ENCODE measurements at places on chromosomes 4 and X.

DNA sequence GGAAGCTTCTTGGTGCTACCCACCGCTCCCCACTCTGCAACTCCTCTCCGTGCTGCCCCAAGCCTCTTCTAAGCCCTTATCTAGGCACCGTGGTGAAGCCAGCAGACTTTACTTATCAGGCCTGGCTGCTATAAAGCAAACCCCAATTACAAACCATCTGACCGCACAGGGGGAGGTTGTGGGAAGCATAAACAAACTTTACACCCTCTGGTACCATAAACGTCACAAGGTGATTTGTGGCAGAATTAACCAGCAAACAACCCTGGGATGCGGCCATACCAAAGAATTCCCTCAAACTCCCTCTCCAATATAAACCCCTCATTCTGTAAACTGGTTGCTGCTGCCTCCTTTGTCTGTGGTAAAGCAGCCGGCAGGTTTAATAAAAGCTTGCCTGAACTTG is 55.2 kb downstream of the MAGEC2 start:
- DNase-seq, result no peak

DNA sequence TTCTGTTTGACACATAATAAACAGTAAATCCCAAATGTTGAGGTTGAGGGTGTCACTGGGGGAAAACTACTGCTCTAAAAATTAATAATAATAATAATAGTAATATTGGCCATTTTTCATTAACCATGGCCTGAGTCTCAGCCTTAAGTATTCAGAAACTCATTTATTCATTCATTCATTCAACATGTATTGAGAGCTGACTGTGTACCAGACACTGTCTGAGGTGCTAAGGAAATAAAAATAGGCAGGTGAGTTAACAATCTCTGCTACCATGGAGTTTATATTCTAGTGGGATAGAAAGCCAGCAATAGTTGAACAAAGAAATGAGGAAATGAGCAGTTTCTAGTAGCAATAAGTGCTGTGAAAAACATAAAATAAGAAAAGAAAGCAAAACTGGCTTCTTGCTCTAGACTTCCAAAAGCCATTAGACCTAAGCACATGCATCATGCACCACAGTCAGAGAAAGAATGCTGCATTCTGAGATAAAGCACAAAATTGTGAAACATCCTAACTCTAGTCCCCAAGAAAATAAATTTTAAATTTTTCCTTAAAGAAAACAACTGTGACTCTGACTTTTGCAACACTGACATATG is 278.7 kb downstream of the RCHY1 start:
- no peak for DNase-seq

GRCh38 chr4:183987987-183988392 is 82.9 kb downstream of the STOX2 start:
- peak; percentile 71 for DNase-seq

DNA sequence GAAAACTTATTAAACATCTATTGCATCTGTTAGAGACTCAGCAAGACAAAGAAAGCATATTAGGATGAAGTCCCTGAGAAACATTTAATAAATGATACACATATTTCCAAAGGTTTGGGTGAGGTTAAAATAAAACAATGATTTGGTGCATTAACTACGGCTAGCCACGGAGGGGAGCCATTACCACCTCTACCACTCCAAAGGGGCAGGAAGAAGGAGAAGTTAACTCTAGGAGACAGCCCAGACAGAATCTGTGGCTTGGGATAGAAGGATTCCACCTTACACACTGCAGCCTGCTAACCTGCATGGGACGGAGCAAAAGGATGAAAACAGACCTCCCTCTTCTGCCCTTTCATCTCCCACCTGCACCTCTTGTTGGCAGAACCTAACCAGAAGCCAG is 189.1 kb upstream of the C1QTNF7 start:
- peak; percentile 62 for DNase-seq

DNA sequence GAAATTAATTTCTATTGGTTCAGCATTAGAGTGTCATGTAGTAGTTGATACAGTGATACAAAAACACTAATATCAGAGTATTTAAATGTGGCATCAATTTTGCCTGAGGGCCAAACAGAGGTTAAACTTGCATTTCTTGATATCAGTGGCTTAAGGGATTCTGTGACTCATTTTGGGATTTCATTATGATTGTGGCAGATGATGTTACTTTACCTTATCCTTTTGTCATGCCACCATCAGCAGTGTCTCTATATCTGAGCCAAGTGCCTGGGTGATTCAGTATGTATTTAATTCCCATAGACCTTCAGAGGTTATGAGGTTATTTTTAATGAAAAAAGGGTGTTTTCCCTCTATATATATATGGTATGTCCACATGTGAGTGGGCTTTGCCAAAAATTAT is 582.9 kb downstream of the ADGRL3 start:
- DNase-seq, result no peak

GRCh38 chr4:35358001-35358584 is 886.2 kb downstream of the ARAP2 start:
- DNase-seq, result no peak

DNA sequence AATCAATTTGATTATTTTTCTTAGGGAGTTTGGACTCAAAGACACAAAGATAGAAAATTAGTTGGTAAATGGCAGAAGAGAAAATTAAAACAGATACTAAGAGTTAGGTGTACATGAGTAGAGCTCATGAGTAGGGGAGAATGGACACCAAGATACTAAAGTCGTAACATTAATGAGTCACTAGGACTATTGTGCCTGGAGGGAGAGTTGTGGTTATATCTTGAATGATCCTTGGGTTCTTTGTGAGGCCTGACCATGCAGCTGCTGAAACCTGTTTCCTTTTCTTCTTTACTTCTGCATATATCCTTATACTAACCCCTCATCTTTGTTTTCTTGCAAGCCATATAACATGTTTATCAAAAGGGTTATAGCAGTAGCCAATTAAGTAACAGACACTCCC is 532.8 kb downstream of the RPA4 start:
- DNase-seq, result peak; percentile 15

- no peak for DNase-seq
Measured at GRCh38 chr4:71857713-71858451, 74.0 kb upstream of the GC start.

DNA sequence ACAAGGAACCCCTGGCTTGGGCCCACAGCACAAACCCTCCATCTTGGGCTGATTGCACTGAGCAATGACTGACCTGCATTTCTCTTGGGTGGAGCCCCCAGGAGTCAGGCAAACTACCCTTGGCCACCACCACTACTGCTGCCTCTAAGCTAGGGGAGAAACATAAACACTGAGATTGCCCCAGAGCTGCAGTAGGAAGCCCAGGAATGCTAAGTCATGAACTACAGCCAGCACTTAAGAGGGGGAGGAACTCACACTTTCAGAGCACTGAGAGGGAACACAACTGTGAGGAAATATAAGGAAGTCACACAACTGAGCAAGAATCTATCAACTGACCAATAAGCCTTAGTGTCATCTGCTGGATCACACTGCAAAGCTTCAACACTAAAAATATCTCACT is 111.6 kb upstream of the PPP3CA start:
- DNase-seq, result peak; percentile 37

- no peak for DNase-seq
Measured at GRCh38 chrX:23792861-23793553, 10.0 kb downstream of the SAT1 start.

- no peak for DNase-seq
Measured at GRCh38 chr4:37389366-37389765, 144.8 kb downstream of the NWD2 start.

DNA sequence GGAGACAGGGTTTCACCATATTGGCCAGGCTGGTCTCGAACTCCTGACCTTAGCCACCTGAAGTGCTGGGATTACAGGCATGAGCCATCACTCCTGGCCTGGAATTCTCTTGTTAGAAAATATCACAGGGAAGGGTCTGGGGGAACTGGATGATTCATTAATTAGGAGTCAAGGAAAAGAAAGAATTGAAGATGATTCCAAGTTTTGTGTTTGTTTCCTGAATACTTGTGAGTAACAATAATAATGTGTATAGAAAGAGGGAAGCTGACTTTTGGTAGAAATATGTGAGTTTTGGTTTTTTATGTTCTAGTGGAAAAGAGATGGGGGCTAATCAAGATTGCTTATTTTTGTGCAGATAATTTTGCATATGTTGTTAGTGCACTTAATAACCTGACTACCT is 77.3 kb upstream of the CLNK start:
- DNase-seq, result peak; percentile 66

- DNase-seq, result no peak
Measured at GRCh38 chr4:115944146-115944905, 830.9 kb upstream of the NDST4 start.

- no peak for DNase-seq
Measured at GRCh38 chr4:110915301-110915700, 292.4 kb upstream of the PITX2 start.

DNA sequence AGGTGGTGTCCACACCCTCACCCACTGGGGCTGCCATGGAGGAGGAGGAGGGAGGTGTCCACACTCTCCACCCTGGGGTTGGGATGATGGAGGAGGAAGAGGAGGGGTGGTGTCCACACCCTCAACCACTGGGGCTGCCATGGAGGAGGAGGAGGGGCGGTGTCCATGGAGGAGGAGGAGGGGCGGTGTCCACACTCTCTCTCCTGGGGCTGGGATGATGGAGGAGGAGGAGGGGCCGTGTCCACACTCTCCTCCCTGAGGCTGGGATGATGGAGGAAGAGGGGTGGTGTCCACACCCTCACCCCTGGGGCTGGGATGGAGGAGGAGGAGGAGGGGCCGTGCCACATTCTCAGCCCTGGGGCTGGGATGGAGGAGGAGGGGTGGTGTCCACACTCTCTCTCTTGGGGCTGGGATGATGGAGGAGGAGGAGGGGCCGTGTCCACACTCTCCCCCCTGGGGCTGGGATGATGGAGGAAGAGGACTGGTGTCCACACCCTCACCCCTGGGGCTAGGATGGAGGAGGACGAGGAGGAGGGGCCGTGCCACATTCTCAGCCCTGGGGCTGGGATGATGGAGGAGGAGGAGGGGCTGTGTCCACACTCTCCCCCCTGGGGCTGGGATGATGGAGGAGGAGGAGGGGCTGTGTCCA is 231.7 kb downstream of the CRLF2 start:
- no peak for DNase-seq

GRCh38 chr4:101791182-101791558 is 640 bp downstream of the BANK1 start:
- DNase-seq, result no peak

GRCh38 chrX:9518051-9518450 is 53.2 kb downstream of the TBL1X start:
- no peak for DNase-seq

DNA sequence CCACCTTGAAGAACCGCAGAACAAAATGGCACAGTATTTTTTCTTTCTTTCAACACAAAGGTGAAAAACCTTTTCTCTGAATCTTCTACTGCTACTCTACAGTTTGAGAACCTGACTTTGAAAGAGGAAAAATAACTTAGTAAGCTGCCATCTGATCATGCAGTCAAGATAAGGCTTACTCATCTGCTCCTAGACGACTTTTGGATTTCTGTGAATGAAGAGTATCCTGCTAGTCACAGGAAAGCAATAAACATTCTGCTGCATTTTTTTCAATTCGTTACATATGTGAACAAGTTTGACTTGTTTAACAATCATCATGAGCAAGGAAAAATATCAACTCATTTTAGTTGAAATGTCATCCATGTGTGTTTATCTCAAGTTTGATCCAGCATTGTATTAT is 25.2 kb downstream of the TIGD2 start:
- peak; percentile 70 for DNase-seq

DNA sequence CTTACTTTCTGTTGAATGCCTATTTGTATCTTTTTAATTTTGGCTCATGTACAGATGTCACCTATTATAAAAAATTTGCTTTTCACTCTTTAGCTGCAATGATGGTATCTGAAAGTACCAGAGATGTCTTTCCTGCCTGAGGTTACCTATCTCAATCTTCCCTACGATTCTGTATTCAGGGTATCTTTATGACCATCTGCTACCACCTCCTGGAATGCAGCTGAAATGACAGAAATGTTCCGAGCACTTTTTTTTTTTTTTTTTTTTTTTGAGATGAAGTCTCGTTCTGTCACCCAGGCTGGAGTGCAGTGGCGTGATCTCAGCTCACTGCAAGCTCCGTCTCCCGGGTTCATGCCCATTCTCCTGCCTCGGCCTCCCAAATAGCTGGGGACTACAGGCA is 136.4 kb downstream of the REPS2 start:
- peak; percentile 21 for DNase-seq

DNA sequence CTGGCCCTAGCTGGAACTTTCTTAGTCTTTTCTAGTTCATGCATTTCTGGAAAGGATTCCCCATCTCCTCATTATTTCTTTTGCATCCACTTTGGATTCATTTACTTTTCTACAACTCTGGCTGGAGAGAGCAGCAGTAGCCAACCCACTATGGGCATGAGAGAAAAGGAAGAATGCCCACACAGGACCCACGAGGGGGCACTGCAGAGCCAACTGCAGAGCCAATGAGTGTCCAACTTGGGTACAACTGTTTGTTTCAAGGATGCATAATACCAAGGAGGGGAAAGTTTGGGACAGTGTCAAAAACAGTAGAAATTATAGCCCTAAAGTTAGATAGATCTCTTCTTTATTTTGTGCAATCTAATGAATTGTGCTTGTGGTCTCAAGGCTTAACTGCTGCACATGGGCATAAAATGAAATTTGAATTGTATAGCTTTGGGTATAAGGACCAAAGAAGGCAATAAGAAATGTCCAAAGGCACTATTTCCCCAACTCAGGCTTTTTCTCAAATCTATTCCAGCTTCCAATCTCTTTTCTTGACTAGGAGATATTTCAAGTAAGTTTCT is 230.6 kb downstream of the NSUN7 start:
- DNase-seq, result peak; percentile 55

GRCh38 chrX:48045410-48046311 is 25.8 kb downstream of the ZNF630 start:
- peak; percentile 25 for DNase-seq

DNA sequence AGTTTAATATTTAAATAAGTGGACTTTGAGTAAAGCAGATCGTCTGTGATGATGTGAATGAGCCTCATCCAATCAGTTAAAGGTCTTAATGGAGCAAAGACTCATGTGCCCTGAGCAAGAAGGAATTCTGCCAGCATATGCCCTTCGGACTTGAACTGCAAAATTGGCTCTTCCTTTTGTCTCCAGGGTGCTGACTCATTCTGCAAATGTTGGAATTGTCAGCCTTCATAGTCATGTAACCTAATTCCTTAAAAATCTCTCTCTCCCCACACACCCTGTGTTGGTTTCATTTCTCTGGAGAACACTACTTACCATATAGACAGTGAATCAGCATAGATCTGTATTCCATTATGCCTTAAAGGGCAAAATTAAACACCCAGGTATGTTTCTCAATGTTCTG is 609.8 kb upstream of the GALNTL6 start:
- no peak for DNase-seq
